ENCODE measurements at places on chromosomes 13 and 19. TPM values are rescaled to one million over a fixed set of nuclear protein-coding genes. Genes with fewer than 3 reads are reported as not detected.

GRCh38 chr13:98592362-98592732 is 15.4 kb upstream of the STK24 start:
- no peak for DNase-seq

DNA sequence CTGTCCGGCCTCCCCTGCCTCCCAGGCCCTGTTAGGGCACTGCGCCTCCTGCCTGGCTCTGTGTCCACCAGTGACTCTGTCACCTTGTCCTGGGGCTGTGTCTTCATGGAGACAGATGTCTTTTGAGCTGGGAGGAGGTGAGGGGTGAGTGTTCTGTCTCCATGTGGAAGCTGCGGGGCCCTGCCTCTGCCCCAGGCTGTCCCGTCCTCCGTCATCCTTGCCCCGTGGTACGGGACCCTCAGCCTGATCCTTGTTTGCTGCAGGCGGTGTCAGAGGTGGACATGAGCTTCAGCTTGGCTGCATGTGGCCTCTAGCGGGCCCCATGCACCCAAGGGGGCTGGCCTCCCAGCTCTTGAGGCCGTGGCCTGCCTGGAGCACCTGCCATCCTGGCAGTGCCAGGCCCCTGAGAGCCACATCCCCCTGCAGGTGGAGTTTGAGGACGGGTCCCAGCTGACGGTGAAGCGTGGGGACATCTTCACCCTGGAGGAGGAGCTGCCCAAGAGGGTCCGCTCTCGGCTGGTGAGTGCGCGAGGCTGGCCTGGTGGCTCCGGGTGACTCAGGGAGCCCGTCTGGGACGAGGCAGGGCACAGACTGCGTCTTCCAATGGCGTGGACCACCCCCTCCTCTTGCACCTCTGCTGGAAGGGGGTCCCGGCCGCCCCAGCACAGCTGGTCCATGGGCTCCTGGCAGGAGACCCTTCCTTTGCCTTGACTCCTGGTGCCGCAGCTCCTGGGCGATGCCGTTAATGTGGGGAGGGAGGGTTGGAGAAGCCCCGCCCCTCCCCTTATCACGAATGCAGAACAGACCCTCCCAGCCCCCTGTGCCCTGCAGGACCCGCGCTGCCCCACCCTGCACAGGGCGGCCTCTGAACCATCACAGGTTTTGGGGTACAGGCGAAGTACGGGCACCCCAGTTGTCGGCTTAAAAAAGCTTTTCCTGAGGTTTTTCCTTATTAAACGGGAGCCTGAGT is 181.3 kb downstream of the KDM4B start:
- no peak for DNase-seq

Gene SMIM44
- total RNA-seq = 3.7 TPM

Gene GRIN2D
- 0.69 TPM for total RNA-seq

Gene SYNGR4
- total RNA-seq = not detected

All from mucosa of gallbladder (tissue), 1 donor.